ENCODE measurements at places on chromosomes 3 and 15.

DNA sequence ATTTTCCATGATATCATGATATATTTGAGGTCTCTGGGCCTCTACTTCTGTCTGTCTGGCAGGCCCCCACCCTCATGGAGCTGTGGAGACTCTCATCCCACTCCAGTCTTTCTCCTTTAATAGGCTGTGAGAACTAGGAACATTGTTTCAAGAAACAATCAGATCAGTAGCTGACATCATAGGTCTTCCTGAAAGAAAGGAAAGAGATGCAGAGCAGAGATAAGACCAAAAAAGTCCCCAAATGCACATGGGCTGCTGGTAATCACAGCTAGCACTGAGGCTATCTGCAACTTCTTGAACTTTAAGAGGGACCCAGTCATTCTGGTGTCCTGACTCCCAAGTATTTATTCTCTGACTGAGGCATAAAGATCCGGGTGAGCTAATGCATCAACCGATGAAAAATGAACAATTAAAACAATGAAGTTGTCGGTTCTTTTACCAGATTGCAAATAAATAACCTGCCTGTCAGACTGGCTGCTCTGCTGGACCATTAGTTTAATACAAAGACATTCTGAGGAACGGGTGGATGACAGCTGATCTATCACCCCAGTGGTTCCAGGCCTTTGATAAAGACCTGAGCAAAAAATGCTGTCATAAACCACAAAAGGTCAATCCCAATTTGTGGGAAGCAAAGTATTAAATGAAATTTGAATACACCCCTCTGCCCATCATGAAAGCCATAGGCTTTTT, 780.8 kb upstream of the GOLIM4 start:
- no peak for DNase-seq

GRCh38 chr3:134600206-134600605, 50.6 kb downstream of the KY start:
- DNase-seq: no peak

DNA sequence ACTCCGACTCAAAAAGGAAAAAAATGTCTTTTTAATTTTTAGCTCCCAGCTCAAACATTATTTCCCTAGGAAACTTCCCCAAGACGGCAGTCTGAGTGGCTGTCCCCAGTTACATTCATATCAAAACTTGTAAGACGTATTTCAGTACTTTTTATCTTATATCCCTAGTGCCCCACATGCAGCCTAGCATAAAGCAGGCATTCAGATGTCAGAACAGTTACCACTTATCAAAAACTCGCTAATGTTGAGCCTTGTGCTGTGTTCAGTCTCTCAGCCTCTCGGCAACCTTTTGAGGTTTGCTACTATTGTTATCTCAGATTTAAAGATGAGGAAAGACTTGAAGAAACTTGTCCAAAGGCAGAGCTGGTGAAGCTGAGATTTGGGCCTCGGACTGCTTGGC, 6.6 kb upstream of the SELENOS start:
- no peak for DNase-seq

DNA sequence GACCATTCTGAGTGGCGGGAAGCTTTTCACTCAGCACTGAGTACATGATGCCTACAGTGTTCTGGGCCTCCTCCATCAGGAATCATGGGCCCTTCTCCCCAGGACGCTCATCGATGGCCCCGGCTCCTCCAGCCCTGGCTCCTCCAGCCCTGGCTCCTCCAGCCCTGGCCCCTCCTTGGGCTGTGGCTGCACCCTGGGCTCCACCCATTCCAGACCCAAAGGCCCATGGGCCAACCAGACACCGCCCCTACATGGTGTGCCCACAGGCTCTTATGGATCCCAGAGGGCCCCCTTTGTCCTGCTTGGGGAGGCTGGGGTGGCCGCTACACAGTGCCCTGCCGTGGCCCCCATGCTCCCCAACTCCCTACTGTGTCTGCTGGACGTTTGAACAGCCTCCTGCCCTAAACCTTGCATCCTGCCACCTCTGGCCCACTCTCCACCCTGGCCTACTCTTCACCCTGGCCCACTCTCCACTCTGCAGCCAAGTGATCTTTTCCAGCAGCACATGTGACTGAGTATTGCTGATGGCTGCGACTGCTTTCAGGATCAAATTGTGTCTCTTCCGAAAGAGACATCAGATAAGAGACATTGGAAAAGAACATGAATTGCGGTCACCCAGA, 57.9 kb downstream of the APBA2 start:
- DNase-seq: no peak

Measured in stimulated activated CD8-positive, alpha-beta memory T cell treated with anti-CD3 and anti-CD28 coated beads, Interleukin-12 subunit alpha, Interleukin-12 subunit beta, amount 100 ng/mL, for 1 hour (primary cell).